RPMI8226 (cell line): ENCODE measurements at places on chromosomes 6 and 20.

GRCh38 chr6:6721606-6722005 is 133.1 kb downstream of the LY86 start:
- no peak for DNase-seq

DNA sequence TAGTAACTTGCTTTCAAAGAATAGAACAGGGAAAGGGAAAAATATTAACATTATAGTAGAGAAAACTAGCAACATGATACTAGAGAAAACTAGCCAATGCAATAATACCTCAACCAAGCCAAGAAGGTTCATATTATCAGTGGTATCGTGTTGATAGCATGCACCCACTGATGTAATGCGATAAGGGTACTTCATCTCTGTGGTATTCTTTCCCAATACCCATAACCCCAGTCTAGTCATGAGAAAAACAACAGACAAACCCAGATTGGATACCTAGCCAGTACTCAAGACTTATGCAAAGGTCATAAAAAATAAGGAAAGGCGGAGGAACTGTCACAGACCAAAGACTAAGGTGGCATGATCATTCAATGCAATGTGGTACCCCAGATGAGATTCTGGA is 21.0 kb downstream of the BLOC1S5 start:
- no peak for DNase-seq

- DNase-seq = peak; percentile 20
These were observed 844 bp downstream of the WFDC2 start for GRCh38 chr20:45470262-45470931.

- no peak for DNase-seq
These were observed 125.1 kb downstream of the ZNF217 start for GRCh38 chr20:53468587-53468986.

GRCh38 chr6:138647006-138647405 is 126.6 kb upstream of the CCDC28A start:
- DNase-seq = no peak

DNA sequence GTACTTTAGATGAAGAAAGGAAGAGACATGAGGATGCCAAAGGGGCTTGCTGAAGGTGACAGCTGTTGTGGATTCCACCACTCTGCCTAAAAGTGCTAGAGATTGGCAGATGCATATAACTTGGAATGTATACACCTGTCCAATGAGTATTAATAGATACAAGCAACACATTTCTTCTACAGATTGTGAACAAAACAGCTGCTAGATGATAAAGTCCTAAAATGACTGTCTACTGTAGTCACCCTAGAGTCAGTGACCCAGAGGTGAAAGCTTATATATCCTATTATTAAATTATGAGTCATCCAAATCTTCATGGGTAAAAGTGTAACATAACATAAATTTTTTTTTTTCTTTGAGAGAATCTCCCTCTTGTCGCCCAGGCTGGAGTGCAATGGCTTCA is 5.2 kb downstream of the RNF217 start:
- no peak for DNase-seq

- DNase-seq = peak; percentile 84
These were observed 74.2 kb downstream of the SLC22A23 start for GRCh38 chr6:3382326-3383279.

GRCh38 chr20:52082612-52083011 is 109.0 kb downstream of the ZFP64 start:
- DNase-seq = no peak

DNA sequence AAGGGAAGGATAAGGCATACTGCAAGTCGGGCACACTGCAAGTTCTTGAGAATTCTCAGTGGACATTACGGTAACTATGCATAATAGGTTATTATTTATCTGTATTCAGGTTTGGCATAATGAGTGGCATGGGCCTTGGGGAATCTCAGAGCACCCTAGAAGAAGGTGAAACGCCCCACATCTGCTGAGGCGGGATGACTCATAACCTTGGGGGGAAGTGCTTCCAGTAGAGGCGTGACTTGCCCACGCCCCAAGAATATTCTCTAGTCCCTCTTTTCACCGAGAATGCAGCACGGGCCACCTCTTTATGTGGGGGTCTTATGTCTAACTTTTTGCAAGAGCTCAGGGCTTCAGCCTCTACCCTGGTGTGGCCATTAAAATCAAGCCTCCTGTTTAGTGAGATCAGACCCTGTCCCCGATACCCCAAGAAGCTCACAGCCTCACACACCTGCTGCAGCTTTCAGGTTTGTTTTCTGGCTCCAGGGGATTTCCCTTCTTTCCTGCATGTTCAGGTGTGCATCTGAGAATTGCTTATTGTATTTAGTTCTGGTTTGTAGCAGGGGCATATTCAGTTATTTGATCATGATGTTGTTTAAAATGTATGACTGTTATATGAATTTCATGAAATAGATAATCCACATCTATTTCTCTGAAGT is 19.1 kb downstream of the ZFP64 start:
- DNase-seq = peak; percentile 20

GRCh38 chr6:70270287-70271005 is 32.4 kb downstream of the COL9A1 start:
- DNase-seq = no peak

DNA sequence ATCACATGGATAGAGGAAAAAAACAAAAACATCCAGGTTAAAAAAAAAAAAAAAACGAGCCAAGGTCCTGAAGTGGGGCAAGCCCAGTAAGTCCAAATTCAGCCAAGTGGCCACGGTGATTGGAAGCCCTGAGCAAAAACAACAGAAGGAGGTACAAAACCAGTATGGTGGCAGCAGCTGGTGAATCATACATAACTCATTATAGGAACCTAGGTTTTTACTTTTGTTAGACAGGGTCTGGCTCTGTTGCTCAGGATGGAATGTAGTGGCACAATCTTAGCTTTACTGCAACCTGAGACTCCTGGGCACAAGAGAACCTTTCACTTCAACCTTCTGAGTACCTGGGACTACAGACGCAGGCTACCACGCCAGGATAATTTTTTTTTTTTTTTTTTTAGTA is 22.7 kb upstream of the MYB start:
- no peak for DNase-seq

DNA sequence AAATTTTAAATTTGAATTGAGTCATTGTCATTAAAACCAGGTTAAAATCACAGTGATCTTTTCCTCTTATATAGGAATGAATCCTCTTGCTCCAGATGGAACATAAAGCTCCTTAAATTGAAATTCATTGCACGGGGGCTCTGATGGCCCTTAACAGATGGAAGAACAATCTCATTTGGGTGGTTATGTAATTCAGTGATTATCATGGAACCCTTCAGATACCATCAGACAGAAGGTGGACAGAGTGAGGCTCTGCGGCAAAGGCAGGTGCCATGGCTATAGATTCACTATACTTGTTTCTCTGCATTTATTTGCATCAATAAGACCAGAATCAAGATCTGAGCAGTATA is 17.8 kb upstream of the RNF182 start:
- DNase-seq = no peak

GRCh38 chr20:61699495-61700374 is 365.9 kb downstream of the TAF4 start:
- DNase-seq = no peak

DNA sequence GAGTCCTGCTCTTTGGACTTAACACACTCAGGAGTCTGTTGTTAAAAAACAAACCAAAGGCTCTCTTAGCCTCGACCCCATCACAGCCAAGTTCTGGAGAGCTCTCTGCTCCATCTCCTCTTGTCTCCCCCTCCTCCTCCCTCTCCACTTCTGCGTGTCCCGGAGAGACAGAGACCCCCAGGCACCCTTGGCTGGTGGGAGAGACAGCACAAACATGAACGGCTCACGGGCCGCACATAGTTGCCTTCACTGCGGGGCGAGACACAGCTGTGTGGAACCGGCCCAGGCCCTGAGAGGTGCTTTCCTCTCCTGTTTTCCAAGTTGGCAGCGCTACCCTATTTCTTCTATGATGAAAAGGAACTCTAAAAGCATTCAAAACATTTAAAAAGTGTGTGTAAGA is 23.3 kb upstream of the MYT1 start:
- DNase-seq = no peak

GRCh38 chr20:35093267-35093884 is 769 bp upstream of the TRPC4AP start:
- no peak for DNase-seq

DNA sequence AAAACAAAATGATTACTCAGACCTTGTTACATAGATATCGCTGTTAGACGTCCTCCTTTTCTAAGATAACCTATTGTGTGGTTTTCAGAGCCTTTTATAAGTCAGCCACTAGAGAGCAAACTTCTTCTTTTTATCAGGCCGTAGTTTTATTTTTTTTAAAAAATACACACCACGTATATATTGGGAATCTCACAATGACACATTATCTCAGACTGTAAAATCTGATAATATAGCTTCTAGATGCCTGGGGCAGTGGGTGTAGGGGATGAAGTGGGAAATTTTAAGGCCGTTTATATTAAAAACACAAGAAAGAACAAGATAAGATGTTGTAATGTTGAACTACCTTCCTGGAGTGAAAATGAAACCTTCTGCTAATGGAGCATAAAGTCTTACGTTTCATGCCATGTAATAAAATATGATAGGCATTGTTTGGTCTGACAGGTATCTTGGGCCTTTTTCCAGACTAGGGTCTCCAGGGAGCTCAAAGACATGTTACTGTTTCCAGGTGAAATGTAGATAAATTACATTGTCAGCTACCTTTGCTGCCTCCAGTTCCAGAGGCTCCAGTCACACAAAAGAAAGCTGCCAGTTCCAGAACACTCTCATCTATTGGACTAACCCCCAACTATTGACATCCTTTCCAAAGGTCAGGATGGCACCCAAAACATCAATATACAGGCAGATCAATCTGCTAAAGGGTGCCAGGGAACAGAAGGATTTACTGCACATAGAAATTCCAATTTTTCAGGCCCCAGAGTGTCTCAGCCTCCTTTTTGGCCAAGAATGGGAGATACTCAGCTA is 130.2 kb upstream of the AKIRIN2 start:
- DNase-seq = peak; percentile 35

- DNase-seq = no peak
These were observed 194.0 kb upstream of the KCNK16 start for GRCh38 chr6:39516471-39516870.

DNA sequence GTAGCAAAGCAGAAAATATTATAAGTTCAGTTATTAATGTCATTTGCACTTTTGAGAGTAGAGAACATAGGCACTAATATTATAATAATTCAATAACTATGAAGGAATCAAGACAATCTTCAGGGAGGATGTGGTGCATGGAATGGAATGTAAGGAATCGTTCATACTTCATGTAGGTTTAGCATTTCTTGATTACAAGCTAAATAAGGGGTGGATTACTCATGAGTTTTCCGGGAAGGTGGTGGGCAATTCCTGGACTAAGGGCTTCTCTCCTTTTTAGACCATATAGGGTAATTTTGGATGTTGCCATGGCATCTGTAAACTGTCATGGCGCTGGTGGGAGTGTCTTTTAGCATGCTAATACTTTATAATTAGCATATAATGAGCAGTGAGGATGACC is 9.1 kb upstream of the BTNL2 start:
- DNase-seq = no peak

DNA sequence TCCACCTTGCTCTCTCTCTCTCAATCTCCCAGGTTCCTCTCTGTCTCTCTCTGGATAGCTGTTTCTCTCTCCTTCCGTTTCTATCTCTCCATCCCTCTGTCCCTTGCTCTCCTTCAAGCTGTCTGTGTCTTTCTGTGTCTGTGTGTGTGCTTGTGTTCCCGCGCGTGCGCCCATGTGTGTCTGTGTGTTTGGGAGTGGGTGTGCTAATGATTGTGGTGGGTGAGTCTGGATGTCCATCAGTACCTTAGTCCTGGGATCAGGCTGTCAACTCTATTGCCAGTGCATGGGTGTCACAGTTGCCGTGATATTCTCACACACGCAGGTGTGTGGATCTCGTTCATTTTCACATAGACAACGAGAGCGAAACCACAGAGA is 1380.6 kb upstream of the DEFB115 start:
- DNase-seq = no peak
